ENCODE measurements at places on chromosomes 16 and 17.

- DNase-seq, result no peak
Observed at GRCh38 chr17:69344939-69345338, 18.0 kb upstream of the ABCA5 start.

GRCh38 chr17:9072696-9073339, 51.5 kb downstream of the NTN1 start:
- peak; percentile 24 for DNase-seq

DNA sequence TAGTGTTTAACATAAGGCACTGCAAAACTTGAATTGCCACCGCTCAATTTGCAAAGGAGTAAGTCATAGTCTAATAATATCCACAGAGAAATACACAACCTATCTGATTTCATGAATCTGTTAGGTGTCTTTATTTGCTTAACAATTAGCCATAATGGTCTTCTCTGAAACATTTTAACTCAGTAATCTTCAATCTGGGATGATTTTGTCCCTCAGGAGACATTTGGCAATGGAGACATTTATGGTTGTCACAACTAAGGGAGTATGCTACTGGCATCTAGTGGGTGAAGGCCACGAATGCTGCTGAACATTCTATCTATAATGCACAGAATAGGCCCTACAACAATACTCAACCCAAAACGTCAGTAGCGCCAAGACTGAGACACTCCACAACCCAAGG, 4.3 kb downstream of the UBE2G1 start:
- no peak for DNase-seq

GRCh38 chr17:55416000-55416399, 5.6 kb downstream of the MMD start:
- no peak for DNase-seq

DNA sequence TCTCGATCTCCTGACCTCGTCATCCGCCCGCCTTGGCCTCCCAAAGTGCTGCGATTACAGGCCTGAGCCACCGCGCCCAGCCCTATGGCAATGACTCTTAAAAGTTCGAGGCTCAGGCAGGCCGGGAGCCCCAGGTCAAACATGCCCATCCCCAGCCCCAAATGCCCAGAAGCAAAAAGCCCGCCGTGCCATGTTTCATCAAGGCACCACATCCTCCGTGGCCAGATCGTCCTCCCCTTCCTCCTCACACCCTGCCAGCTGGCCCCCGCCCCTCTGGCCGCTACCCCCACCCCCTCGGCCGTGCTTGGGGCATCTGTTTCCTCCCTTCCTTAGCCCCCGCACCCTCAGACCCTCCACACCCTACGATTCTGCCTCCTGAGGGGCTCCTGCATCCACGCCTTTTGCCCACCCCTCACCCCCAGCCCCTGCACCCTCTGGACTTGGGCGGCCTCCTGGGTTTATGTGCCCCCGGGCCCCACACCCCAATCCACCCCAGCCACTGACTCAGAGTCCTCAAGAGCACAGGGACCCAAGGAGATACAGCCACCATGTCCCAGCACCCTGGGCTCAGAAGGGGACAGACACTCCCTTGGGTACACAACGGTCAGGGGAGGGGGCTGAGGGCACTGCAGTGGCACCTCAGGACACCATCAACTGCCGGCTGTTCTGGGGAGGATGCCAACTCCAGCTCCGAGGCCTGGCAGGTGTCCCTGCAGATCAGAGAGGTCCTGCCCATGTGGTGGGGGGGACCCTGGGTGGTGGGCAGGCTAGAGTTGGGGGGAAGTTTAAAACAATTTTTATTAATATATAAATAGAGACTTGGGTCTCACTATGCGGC, 7.1 kb downstream of the CTRB1 start:
- DNase-seq, result peak; percentile 29

Data from H9 (cell line).